ENCODE measurements at places on chromosomes 7 and 10. TPM values are rescaled to one million over a fixed set of nuclear protein-coding genes. Genes with fewer than 3 reads are reported as not detected.

VPS41 gene
- total RNA-seq, result 91.8 TPM

PDK4 gene
- total RNA-seq, result 0.53 TPM

PRR15 gene
- total RNA-seq, result not detected

CXCL12 gene
- not detected for total RNA-seq

PRSS1 gene
- total RNA-seq, result not detected

FAM25C gene
- total RNA-seq, result not detected

NMT2 gene
- 9.7 TPM for total RNA-seq

C10orf143 gene
- 10.1 TPM for total RNA-seq

DNA sequence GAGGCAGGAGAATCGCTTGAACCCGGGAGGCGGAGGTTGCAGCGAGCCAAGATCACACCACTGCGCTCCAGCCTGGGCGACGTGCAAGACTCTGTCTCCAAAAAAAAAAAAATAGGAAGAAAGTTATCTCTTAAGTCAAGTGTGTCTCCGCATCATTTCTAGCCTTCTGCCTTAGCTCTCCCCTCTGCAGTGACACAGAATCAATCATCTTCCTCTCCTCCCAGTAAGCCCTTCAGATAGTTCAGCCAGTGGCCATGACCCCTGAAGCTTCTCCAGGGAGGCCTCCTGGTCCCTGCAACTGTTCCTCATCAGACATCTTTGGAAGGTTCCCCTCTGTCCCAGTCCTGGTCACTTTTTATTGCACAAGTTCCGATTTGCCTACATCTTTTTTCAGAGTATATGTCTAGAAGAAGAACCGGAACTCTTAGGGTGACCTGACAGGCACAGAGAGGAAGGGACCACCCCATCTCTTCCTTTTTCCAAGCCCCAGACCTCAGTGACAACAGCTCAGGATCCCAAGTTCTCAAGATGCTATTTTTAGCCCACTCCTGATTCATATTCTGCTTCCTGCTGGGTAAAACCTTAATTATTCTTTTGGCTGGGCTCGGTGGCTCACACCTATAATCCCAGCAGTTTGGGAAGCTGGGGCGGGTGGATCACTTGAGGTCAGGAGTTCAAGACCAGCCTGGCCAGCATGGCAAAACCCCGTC lies 6.6 kb upstream of the RHBDD2 start:
- no peak for DNase-seq

DNA sequence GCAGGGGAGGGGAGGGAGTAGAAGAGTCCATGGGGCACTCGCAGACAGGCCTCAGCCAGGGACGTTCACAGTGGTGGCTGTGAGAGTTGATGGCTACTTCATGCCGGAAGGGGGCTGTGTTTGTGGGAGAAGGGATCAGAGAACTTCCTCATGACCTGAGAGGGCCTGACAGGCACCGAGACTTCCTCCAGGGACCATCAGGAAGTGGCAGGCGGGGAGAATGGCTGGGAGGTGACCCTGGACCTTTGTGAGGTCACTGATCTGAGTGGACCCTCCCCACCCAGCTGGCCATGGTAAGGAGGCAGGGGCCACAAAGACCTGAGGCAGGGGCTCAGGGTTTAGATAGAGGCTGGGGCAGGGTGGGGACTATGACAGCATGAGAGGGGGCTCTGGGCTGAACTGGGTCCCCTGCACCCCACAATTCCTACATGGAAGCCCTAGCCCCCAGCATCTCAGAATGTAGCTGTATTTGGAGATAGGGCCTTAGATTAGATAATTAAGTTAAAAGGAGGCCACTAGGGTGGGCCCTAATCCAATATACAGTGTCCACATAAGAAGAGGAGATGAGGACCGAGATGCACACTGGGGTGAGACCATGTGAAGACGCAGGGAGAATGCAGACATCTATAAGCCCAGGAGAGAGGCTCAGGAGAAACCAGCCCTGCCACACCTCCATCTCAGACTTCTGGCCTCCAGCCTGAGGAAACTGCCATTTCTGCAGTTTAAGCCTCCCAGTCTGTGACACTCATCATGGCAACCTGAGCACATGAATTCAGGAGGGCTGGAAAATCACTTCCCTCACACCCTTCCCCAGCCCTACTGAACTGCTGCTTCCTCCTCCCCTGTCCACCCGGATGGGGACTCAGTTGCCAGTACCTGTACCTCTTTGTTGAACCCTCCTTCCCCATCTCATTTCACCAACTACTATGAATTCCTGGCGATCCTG lies 273.9 kb upstream of the ZNF32 start:
- DNase-seq, result no peak

GRCh38 chr10:68879628-68880027 lies 21.5 kb upstream of the DDX50 start:
- no peak for DNase-seq

- no peak for DNase-seq
Observed at GRCh38 chr10:127424594-127425264, 124.4 kb upstream of the NPS start.

DNA sequence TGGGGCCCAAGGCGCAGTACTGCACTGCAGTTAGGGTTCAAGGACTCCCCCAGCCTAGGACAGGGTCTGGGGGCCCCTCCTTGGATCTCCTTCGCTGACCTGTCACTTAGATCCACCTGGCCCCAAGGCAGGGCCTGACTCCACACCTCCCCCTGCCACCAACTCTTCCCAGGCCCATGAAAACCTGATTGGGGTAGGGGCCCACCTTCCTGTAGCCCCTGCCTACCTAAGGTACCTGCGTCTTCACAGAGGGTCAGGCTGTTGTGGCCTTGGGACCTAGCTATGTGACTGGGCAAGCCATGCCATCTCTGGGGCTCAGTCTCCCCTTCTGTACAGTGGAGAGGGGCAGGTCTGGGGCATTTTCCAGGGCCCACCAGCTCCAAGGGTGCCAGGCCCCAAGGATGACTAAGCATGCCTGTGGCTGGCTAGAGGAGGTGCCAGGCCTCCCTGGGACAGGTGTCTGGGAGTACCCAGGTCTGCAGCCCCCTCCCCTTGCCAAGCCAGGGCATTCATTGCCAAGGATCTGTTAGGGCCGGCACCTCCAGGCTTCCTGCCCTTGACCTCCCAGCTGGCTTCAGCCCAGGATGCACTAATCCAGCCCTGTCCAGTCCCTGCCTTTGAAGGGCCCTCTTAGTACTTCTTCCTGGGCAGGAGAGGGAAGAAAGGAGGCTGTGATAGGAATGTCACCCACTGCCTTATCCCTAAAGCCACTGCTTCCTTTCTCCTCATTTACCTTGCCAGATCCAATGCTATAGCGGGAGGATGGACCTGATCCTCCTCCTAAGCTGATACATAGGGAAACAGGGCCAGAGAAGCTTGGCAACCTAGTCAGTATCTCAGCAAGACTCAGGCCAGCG lies 1.3 kb downstream of the LIMK1 start:
- DNase-seq, result no peak

DNA sequence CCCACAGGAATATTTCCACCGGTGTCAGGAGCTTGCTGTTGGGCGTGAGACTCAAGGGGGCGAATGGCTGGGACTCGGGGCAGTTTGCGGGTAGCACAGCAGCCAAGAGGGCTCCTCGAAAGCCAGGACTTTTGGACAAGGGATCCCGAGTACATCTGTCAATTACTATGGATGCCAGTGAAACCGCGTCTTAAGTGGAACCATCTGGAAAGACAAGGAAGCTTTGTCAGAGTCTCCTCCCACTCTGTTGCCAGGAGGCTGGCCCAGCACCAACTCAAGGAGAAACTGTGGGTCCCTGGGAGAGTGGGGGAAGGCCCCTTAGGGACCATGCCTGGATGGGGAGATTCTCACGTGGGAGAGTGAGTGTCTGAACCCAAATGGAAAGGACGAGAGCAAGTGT lies 57.1 kb downstream of the C10orf143 start:
- no peak for DNase-seq

GRCh38 chr7:5594616-5595544 lies 171.2 kb upstream of the TNRC18 start:
- no peak for DNase-seq

DNA sequence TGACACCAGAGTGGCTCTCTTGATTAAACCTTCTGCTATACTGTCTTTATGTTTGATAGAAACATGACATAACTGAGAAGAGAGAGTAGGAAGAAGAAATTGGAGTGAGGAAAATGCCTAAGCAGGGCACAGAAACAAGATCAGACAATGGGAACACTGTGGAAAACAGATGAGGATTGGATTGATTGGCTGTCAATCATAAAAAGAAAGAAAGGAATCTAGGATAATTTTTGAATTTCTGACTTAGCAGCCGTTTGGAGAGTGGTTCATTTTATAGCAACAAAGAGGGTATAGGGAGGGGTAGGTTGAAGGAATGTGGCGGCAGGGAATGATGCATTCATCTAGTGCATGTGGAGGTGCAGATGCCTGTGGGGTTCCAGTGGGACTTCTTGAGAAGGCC lies 7.8 kb downstream of the TEX47 start:
- DNase-seq, result no peak

DNA sequence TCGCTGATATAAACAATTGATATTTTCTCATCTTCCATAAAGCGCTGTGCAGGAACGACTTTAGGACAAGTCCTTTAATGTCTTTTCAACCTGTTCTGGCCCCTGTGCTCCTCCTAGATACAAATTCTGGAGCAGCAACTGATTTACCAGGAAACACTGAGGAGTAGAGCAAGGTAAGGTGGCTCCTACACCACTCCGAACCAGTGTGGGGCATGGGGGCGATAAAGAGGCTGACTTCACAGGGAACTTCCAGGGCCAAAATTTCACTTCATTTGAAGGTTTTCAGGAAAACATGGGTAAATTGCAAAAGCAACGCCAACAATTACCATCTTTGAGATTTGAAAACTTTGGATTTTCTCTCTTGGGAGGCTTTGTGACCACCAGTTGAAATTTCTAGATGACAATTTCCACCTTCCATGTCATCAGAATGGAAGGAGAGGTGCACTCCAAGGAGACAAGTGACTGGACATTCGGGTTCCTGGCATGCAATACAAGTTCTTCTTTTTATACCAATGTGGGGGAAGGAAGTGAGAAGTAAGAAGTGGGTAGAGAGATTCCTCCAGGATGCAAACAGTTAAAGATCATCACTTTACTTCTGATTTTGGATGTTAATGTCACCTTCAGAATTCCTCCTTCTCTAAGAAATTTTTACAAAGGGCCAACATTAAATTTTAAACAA lies 118.5 kb downstream of the FAM107B start:
- DNase-seq, result no peak

DNA sequence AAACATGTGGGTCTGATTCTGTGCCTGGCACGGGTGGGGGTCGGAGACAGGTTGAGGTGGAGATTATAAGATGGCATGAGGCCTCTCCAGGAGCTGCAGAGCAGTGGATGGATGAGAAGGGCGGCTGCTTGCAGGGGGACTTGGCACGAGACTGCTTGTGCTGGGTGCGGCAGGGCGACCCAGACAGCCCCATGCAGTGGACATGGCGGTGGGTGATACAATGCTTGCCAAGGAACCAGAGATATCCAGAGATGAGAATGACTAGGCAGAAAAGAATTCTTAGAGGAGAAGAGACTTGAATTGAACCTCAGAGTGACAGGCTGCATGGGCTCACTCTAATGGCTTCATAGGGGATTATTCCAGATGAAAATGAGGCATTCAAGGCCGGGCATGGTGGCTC lies 145.4 kb downstream of the NEURL1 start:
- no peak for DNase-seq

DNA sequence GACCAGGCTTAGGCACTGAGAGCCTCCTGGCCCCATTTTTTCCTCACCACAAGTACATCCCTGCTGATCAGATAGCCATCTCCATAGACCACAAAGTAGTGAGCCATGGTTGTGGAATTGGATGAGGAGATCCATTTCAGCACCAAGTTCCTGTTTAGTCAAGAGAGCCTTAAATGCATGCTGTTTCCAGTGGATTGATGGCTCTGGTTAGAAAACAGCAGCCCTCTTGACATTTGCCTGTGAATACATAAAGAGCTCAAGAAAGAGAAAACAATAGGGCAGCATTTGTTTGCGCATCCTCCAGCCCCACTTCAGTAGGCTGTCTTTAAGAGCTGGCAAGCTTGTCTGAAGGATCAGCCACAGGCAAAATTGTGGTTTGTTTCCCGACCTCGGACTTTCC lies 251.2 kb downstream of the POU6F2 start:
- no peak for DNase-seq

- DNase-seq, result no peak
Observed at GRCh38 chr7:99001482-99002147, 123.3 kb downstream of the TRRAP start.

DNA sequence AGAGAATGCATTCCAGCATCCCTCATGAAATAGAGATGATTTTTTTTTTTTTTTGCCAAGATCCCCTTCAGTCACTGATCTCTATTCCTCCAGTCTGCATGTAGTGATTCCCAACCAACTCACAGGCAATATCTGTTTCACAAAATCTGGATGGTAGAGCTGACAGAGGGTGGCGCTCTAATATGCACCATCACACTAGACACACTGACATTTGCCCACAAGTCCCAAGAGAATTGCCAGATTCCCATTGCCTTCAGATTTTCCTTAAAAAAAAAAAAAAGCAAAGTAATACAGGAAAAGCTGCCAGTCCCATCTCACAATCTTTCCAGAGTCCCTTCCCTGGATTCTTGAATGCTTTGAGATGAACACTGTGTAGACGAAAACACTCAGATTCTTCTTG lies 301.0 kb downstream of the SORCS1 start:
- DNase-seq, result no peak

DNA sequence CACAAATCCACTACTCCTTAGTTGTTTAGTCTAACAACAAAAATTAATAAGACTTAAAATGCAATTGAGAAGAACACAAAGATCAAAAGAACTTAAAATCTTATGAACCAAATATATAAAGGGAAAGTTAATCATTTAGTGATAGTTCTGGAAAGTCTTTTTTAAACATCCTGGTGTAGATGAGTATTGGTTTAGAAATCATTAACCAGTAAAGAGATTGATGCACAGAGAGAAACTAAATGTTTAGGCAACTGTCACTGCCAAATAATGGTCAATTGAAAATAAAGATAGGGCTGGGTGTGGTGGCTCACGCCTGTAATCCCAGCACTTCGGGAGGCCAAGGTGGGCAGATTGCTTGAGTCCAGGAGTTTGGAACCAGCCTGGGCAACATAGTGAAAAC lies 44.9 kb downstream of the SP8 start:
- no peak for DNase-seq

- no peak for DNase-seq
Observed at GRCh38 chr10:123309731-123310130, 155.5 kb downstream of the BUB3 start.

DNA sequence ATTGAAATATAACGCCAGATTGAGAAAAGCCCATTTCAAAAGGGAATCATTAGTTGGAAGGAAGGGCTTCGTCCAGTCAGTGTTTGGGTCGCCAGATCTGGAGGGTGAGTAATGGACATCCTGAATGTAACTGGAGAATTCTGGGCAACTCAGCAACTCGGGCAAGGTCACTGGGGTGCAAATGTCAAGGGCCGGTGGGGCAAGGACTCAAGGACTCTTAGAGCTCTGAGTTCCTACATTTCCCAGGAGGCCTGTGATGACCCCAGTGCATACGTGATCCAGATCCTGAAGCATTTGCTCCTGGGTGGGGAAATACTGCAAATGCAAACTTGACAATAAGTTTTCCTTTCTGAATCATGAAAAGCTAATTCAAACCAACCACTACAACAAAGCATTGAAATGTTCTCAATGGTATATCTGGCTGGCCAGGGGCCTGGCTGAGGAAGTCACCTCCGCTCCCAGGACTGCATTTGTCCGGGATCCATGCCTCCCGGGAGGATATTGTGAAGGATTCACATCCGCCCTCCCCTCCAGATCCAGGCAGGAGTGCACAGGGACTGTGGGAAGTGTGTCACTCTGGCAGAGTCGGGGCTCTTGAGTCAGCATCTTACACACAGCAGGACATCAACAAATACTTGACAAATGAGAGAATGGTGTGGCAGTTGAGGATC lies 164.0 kb downstream of the FANK1 start:
- no peak for DNase-seq

Measured in activated B cell treated with CpG ODN at 0.5 μM for 24 hours (primary cell).